ENCODE measurements at places on chromosomes 5 and 9. TPM values are rescaled to one million over a fixed set of nuclear protein-coding genes. Genes with fewer than 3 reads are reported as not detected.

The SLC1A3 gene
- total RNA-seq, result 2.5 TPM

The KLF4 gene
- total RNA-seq, result 28.7 TPM

The ASPN gene
- total RNA-seq, result 6.3 TPM

The GFI1B gene
- total RNA-seq, result not detected

The CATSPER3 gene
- total RNA-seq, result 0.11 TPM

The GADD45G gene
- total RNA-seq, result not detected

The CDH18 gene
- 0.22 TPM for total RNA-seq

The TCOF1 gene
- 22.5 TPM for total RNA-seq

The IRX2 gene
- total RNA-seq, result 38.1 TPM
